ENCODE measurements at places on chromosomes 3 and 15. TPM values are rescaled to one million over a fixed set of nuclear protein-coding genes. Genes with fewer than 3 reads are reported as not detected.

The AADACL2 gene
- not detected for total RNA-seq

The PRR20G gene
- not detected for total RNA-seq

The PLXNB1 gene
- total RNA-seq = 224 TPM

The GMNC gene
- 1.9 TPM for total RNA-seq

The EAF2 gene
- 13.9 TPM for total RNA-seq

DNA sequence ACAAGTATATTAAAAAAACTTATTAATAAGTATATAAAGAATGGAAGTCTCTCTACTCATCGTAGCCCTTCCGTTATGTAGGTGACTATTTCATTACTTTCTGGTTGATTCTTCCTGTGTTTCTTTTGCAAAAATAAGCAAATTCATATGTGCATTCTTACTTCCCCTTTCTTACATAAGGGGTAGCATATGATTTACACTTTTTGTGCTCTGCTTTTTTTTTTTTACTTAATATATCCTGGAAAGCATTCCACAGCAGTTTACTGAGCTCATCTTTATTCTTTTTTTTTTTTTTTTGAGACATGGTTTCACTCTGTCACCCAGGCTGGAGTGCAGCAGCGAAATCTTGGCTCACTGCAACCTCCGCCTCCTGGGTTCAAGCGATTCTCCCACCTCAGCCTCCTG lies 12.9 kb downstream of the SCAMP5 start:
- H3K27me3 ChIP-seq = no peaks in the 10 kb centered on the region
- H3K4me1 ChIP-seq = no peaks in the 10 kb centered on the region
- H3K36me3 ChIP-seq = no peaks in the 10 kb centered on the region

DNA sequence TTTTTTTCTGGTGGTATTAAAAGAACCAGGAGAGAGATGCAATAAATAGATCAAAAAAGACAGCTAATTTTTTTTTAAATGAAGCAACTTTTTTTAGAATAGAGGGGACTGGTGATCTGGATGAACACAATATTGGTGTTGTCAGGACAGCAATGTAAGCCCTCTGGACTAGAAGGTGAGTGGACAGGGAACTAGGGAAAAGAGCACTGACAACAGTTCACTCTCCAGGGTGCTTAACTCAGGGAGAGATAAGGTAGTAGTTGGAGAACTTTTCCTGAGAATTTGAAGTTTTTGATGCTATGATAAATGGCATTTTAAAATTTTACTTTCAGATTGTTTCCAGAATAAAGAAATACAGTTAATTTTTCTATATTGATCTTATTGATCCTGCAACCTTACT lies 158.3 kb upstream of the STAC start:
- no peak overlapping the region for H3K27ac ChIP-seq
- H3K36me3 ChIP-seq = no peaks in the 10 kb centered on the region
- H3K4me1 ChIP-seq = no peaks in the 10 kb centered on the region
- no peaks in the 10 kb centered on the region for H3K27me3 ChIP-seq
- no peak overlapping the region for H3K4me3 ChIP-seq
- no peak for DNase-seq

GRCh38 chr3:172018364-172018763 lies 21.0 kb upstream of the FNDC3B start:
- H3K4me3 ChIP-seq = no peak overlapping the region
- H3K27me3 ChIP-seq = no peaks in the 10 kb centered on the region
- H3K36me3 ChIP-seq = no peaks in the 10 kb centered on the region

GRCh38 chr3:79564192-79564591 lies 203.6 kb downstream of the ROBO1 start:
- no peaks in the 10 kb centered on the region for H3K36me3 ChIP-seq
- H3K4me3 ChIP-seq = no peak overlapping the region
- DNase-seq = no peak
- H3K27ac ChIP-seq = no peak overlapping the region

- no peaks in the 10 kb centered on the region for H3K27me3 ChIP-seq
- no peaks in the 10 kb centered on the region for H3K36me3 ChIP-seq
- H3K4me1 ChIP-seq = no peaks in the 10 kb centered on the region
Measured at GRCh38 chr3:175648899-175649298, 789.8 kb downstream of the NAALADL2 start.

DNA sequence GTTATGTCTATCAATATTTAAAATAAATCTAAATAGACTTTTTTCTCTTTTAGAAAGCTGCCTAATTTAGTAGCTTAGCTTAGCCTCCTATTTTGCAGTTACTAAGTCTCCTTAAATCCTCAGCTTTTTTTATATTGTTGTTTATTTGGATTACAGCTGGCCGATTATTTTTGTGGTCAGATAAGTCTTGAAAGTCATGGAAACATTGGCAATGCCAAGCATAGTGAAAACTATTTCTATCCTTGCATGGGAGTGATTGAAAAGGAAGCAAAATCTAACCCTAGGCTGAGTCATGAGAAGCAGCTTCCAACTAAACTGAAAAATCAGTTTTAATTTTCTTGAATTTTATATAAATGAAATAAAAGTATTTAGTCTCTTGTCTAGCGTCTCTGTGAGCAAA lies 1063.0 kb upstream of the GBE1 start:
- no peaks in the 10 kb centered on the region for H3K4me1 ChIP-seq
- no peaks in the 10 kb centered on the region for H3K27me3 ChIP-seq
- H3K36me3 ChIP-seq = no peaks in the 10 kb centered on the region

- no peaks in the 10 kb centered on the region for H3K27me3 ChIP-seq
- no peaks in the 10 kb centered on the region for H3K4me1 ChIP-seq
- H3K4me3 ChIP-seq = no peak overlapping the region
- no peak overlapping the region for H3K27ac ChIP-seq
Measured at GRCh38 chr3:26291840-26292239, 330.7 kb upstream of the LRRC3B start.

All from kidney (tissue), 22 donors.